ENCODE measurements at places on chromosomes 2 and 18.

GRCh38 chr2:72793798-72794440, 31.9 kb downstream of the EXOC6B start:
- no peak for DNase-seq

- DNase-seq = no peak
Observed at GRCh38 chr2:191951376-191951775, 104.5 kb upstream of the CAVIN2 start.

- no peak for DNase-seq
Observed at GRCh38 chr18:51802569-51803428, 537.2 kb upstream of the DCC start.

DNA sequence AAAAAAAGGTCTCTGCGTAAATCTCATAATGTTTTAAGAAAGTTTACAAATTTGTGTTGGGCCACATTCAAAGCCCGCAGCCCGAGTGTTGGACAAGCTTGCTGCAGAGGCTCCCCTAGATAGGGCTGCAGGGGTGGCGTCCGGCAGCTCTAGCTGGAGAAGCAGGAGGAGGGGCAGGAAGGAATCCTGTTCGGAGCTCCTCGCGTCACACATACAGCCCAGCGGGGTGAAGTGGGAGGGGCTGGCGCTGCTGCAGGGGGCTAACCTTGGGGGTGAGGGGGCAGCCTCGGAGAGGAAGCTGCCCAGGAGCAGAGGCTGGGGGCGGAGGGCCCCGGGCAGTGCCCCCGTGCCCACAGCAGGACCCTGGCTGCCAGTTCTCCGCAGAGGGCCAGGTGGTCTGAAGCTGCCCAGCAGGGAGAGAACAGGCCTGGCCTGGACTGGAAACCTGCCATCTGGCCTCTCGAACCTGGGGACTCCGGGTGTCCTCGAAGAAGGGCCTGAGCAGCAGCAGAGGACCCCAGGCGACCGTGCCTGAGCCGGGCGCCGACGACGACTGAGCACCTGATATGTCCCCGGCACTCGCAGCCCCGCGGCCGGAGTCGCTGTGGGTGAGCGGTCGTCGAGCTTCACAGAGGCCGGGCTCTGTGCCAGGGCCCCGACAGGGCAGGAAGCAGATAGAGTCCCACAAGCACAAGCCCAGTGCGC, 2.6 kb upstream of the GPR35 start:
- peak; percentile 43 for DNase-seq

DNA sequence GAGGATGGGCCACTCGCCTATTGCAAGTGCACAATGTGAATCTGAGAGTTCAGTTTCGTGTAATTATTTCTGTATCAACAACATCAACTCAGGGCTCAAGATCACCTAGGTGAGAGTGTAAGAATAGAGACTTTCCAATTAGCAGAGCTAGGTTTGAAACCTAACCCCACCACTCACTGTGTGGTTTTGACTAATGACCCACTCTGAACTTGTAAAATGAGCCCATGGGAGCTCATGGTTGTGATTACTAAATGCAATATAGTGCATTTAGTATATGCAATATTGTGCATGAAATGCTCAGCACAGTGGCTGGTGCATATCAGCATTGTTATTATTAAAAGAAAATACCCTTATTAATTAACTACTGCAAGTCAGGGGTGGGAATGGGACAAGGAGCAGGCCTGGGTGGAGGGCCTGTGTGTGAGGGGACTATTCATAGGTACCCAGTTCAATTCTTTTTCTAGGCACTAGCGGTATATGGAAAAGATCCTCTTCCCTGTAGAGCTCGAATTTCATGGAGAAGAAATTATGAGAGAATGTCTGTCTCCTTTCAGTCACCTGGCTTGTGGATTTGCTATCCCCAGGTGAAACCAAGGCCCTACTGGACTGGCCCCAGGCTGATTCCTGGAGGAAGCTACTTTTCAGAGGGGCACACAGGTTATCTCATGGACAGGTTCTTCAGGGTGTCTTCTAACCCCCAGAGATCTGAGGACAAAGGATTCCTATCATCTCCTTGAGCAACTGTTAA, 169.5 kb downstream of the GFPT1 start:
- DNase-seq = no peak

GRCh38 chr2:95374029-95374428, 28.5 kb upstream of the FAHD2A start:
- DNase-seq = no peak

DNA sequence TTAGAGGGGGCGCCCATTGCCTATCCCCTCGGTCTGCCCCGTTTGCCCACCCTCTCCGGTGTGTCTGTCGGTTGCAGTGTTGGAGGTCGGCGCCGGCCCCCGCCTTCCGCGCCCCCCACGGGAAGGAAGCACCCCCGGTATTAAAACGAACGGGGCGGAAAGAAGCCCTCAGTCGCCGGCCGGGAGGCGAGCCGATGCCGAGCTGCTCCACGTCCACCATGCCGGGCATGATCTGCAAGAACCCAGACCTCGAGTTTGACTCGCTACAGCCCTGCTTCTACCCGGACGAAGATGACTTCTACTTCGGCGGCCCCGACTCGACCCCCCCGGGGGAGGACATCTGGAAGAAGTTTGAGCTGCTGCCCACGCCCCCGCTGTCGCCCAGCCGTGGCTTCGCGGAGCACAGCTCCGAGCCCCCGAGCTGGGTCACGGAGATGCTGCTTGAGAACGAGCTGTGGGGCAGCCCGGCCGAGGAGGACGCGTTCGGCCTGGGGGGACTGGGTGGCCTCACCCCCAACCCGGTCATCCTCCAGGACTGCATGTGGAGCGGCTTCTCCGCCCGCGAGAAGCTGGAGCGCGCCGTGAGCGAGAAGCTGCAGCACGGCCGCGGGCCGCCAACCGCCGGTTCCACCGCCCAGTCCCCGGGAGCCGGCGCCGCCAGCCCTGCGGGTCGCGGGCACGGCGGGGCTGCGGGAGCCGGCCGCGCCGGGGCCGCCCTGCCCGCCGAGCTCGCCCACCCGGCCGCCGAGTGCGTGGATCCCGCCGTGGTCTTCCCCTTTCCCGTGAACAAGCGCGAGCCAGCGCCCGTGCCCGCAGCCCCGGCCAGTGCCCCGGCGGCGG, 1.7 kb downstream of the MYCN start:
- DNase-seq = peak; percentile 36

DNA sequence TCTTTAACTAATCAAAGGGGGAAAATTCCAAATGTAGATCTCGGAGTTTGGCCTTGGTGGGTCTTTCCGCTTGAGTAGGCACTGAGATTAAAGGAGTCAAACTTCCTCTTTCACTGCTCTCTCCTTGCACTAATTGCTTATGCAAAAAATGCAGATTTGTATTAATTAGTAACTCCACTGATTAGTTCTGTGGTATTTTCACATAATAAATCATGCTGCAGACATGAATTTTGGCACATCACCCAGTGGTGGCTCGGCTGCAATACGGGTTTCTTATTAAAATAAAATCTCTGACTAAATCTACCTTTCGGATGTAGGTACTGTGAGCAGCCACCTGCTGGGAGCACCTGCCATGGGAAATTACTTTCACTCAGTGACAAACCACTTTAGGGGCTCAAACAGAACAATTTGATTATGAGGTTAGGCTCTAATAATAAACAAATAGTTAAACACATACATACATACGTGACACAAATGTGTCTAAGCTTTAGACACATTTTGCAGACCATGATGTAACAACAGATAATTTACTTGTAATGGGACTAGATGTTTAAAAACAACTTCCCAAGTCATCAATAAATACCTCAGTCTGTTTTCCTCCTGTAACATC, 6.4 kb upstream of the NEUROD1 start:
- no peak for DNase-seq

GRCh38 chr18:47054369-47054768, 18.9 kb upstream of the ELOA2 start:
- DNase-seq = no peak

DNA sequence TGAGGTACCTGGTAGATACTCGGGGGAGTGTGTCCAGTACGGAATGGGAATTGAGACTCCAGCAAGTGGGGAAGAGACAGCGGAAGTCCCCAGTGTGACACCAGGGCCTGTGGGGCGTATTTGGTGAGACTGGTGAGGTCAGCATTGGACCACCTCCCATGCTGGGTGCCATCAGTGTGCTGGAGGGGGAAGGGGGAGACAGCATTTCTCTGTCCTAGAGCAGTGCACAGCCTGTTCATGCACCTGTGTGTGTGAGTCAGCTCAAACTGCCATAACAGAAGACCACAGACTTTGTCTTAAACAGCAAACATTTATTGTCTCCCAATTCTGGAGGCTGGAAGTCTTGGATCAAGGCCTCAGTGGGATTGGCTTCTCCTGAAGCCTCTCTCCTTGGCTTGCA, 301.8 kb downstream of the GBX2 start:
- DNase-seq = no peak

- DNase-seq = no peak
Observed at GRCh38 chr2:46411985-46412384, 67.4 kb upstream of the TMEM247 start.

Data from activated CD4-positive, CD25-positive, alpha-beta regulatory T cell treated with anti-CD3 and anti-CD28 coated beads, Interleukin-2, amount 50 U/mL, for 72 hours (primary cell).